Smooth muscle cell of bladder (primary cell): ENCODE measurements at places on chromosomes 2 and 18. TPM values are rescaled to one million over a fixed set of nuclear protein-coding genes. Genes with fewer than 3 reads are reported as not detected.

TP53I3 gene
- total RNA-seq = 35.7 and 46.9 TPM in 2 replicates

IL36RN gene
- total RNA-seq = 0.09 TPM in 1 of 2 replicates, not detected in the other

ST6GAL2 gene
- total RNA-seq = under 0.01 and 1.1 TPM in 2 replicates

BCL11A gene
- 0.14 TPM in 1 of 2 replicates, not detected in the other for total RNA-seq

B3GNT7 gene
- total RNA-seq = under 0.01 and 0.18 TPM in 2 replicates

GATA6 gene
- 18.5 and 28.6 TPM in 2 replicates for total RNA-seq

SPAG16 gene
- 24.1 and 24.9 TPM in 2 replicates for total RNA-seq

RAB17 gene
- 0.14 and 0.28 TPM in 2 replicates for total RNA-seq

ATP6V1B1 gene
- total RNA-seq = 0.18 and 0.71 TPM in 2 replicates

RBM44 gene
- total RNA-seq = 0.14 and 0.28 TPM in 2 replicates

IL36B gene
- total RNA-seq = not detected in 2 replicates

ZSWIM2 gene
- under 0.01 and 0.09 TPM in 2 replicates for total RNA-seq

PKDCC gene
- 58.7 and 68.1 TPM in 2 replicates for total RNA-seq

ANTXR1 gene
- total RNA-seq = 262 and 309 TPM in 2 replicates

ABCB6 gene
- total RNA-seq = 32.1 and 67.8 TPM in 2 replicates

PDCD1 gene
- not detected in 2 replicates for total RNA-seq

L3MBTL4 gene
- under 0.01 and 0.28 TPM in 2 replicates for total RNA-seq

HIBCH gene
- 13.5 and 19.9 TPM in 2 replicates for total RNA-seq

POTEI gene
- under 0.01 TPM in 1 of 2 replicates, not detected in the other for total RNA-seq

CELF4 gene
- total RNA-seq = 0.09 TPM in 1 of 2 replicates, not detected in the other

PLEKHH2 gene
- total RNA-seq = 4.6 and 5.3 TPM in 2 replicates

MC2R gene
- not detected in 2 replicates for total RNA-seq

IWS1 gene
- total RNA-seq = 43.0 and 45.1 TPM in 2 replicates

SERPINB4 gene
- total RNA-seq = 0.14 and 0.46 TPM in 2 replicates

C2orf66 gene
- total RNA-seq = not detected in 2 replicates
